Left renal cortex interstitium (tissue), 4 donors: ENCODE measurements at places on chromosomes 3 and 15. TPM values are rescaled to one million over a fixed set of nuclear protein-coding genes. Genes with fewer than 3 reads are reported as not detected.

DNA sequence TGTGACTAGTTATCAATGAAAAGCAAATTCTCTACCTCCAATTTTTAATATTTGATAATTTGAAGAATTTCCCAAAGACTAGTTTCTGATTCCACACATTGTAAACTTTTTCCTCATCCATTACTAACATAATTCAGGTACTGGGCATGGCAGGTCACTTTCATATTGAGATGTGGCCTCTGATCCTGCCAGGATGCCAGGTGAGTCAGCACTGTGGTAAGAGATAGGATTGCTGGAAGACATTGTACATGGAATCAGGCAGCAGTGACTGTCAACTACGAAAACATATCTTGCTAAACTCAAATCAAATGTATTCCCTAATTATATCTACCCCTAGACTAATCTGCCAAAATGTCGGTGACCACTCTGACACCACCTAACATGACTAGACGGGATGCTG lies 33.2 kb upstream of the POU1F1 start:
- DNase-seq = no peak

DNA sequence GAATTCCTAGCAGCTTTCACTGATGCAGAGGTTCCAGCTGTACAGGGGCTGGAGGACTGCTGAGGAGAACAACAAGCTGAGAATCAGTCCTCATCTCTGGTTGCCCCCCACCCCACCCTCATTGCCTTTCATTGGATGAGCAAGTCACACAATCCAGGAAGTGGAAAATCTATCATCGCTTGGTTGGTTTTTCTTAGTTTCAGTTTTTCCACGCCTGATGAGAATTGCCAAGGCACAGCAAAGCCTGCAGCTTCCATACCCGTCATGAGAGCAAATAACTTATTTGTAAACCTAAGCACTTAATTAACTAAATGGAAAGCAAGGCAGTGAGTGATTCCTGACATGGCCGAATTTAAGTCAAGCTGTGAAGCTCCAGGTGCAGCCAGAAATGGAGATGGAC lies 21.4 kb upstream of the LIPC start:
- DNase-seq = no peak

ITPKA gene
- polyA plus RNA-seq = 0.69 TPM

FAM107A gene
- 7.4 TPM for polyA plus RNA-seq

GRCh38 chr3:196642434-196642833 lies 2.9 kb downstream of the NRROS start:
- DNase-seq = no peak

DNA sequence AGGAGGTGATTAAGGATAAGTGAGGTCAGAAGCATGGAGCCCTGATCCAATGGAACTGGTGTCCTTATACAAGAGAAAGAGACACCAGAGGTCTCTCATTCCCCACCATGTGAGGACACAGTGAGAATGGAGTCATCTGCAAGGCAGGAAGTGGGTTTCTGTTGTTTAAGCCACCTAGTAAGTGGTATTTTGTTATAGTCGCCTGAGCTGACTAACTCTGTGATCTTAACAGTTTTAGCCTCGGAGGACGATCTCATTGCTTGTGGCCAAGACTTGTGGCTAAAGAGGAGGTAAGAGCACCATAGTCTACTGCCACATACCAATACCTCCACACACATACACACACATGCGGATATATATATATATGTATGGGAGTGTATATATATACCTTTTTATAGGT lies 73.8 kb downstream of the MCTP2 start:
- no peak for DNase-seq

DNA sequence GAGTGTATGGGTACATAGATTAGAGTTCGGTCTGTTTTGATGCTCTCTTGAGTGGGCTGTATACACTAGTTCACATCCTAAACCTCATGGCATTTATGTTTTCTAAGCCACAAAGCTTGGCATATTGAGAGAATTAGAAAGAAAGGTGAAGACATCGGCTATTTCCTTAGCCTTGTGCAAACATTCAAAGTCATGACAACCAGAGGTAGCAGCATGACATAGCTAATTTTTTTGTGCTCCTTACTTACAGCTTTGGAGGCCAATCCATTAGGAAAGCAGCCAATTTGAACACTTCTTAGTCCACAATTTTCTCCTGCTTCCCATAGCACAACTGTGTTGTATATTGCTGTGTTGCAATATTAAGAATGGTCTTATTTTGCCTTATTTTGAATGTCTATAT lies 21.5 kb upstream of the AADAC start:
- DNase-seq = no peak

MAGI1 gene
- polyA plus RNA-seq = 26.5 TPM

GRCh38 chr3:136642711-136643110 lies 109.5 kb downstream of the STAG1 start:
- DNase-seq = no peak

MUC4 gene
- 1.5 TPM for polyA plus RNA-seq

GRCh38 chr15:69734699-69735098 lies 282.1 kb downstream of the RPLP1 start:
- DNase-seq = no peak

DNA sequence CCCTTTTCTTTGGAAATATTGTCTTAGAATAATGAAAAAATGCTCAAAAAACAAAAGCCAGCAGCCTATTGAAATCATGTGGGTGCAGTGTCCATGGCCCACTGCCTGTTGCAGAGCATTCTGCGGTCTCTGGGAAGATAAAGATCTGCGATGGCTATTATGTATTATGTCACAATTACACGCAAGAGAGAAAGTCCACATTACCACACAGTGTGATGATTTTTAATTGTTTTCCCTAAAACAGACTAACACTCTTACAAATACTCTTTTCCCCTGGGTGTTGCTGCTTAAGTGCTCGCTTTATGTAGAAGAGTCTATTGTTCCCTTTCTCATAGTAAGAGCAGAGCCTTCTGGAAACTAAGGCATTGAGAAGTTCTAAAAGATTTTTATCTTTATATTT lies 32.2 kb downstream of the SSR3 start:
- no peak for DNase-seq

- DNase-seq = no peak
Measured at GRCh38 chr3:174596447-174596982, 262.6 kb upstream of the NAALADL2 start.

SLC2A2 gene
- polyA plus RNA-seq = 13.7 TPM

CCDC39 gene
- 3.4 TPM for polyA plus RNA-seq

- DNase-seq = no peak
Measured at GRCh38 chr15:41043276-41043951, 72.7 kb downstream of the INO80 start.

ERC2 gene
- polyA plus RNA-seq = 4.2 TPM

DNA sequence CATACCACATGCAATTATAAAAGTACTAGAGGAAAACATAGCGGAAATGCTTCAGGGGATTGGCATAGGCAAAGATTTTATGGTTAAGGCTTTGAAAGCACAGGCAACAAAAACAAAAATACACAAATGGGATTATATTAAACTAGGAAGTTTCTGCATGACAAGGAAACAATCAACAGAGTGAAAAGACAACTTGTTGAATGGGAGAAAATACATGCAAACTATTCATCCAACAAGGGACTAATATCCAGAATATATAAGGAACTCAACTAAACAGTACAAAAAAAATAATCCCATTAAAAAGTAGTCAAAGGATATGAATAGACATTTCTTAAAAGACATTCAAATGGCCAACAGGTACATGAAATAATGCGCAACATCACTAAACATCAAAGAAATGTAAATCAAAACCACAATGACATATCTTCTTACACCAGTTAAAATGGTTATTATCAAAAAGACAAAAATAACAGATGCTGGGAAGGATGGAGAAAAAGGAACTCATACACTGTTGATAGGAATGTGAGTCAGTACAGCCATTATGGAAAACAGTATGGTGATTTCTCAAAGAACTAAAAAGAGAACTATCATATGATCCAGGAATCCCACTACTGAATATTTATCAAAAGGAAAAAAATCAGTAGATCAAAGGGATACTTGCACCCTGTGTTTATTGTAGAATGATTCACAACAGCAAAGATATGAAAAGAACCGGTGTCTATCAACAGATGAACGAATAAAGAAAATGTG lies 39.1 kb downstream of the COPS2 start:
- no peak for DNase-seq

DNA sequence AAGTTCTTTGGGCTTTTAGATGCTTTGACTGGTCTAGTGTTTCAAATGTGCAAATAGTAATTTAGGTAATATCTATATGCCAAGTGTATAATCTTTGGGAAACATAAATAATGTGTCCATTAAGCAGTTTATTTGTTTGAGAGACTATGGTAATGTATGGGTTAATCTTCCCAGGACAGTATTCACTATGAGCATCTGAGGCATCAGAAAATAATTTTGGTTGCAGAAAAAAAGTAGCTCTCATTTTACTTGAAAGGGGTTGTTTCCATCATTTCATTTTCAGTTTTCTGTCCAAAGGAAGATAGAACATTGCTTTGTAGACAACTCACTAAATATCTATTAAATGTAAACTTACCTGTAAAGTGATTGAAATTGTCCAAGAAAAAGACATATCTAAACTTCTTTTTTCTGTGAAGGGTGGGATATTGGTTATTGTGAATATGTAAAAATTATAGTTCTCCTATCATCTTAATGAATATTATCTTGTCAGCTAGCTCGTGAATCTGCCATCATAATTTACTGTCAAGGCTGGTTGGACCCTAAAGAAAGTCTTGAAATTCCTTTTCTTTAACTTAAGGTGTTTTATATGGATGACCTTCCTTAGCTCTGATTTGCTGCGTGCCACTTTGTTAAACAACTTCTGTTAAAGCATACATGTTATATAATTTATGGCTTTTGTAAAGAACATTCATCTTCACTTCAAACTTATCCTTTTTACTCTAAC lies 108.8 kb downstream of the EPHA3 start:
- no peak for DNase-seq

PRTG gene
- polyA plus RNA-seq = 14.8 TPM

DNA sequence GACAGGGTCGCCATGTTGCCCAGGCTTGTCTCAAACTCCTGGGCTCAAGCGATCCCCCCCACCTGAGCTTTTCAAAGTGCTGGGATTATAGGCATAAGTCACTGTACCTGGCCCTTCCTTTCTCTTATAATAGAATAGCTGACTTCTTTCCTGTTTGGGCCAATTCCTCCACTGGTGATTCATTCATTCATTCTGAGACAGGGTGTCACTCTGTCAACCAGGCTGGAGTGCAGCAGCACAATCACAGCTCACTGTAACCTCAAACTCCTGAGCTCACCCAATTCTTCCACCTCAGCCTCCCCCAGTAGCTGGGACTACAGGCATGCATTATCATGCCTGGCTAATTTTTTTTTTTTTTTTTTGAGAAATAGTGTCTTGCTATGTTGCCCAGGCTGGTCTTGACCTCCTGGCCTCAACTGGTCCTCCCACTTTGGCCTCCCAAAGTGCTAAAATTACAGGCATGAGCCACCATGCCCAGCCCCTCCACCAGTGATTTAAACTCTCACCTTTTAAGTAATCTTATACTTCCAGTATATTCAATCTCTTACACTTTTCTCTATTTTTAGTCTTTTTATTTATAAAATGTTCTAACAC lies 20.9 kb downstream of the GNB4 start:
- DNase-seq = no peak

DNA sequence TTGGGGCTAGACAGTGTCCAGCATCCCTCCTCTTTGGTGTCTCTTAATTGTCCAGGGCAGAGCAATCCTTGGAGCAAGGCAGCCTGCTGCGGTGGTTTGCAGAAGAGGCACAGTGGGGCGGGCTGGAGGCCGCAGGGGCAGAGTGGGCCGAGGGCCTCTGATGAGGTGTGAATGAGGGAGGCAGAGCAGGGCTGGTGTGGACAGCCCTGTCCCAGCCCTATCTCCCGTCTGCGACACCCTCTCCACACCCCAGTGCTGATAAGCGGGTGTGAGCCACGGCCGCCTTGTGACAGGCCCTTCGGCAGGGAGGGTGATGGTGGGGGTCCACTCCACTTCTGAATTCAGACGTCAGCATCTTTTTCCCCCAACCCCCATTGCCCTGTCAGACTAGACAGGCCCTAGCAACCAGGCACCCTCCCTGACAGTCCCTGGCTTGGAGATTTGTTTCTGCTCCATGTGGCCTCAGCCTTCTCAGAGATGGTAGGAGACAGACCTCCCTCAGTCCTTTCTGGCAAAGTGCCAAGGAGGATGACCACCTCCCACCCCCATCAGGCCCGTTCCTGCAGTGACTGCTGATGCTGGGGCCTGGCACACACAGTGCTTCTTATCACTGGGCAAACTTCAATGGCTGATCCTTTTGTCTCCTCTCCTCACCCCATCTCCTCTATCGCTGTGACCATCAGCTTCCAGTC lies 37.3 kb downstream of the EXOG start:
- no peak for DNase-seq

GRCh38 chr3:72258361-72259141 lies 473.6 kb upstream of the PROK2 start:
- no peak for DNase-seq

DNA sequence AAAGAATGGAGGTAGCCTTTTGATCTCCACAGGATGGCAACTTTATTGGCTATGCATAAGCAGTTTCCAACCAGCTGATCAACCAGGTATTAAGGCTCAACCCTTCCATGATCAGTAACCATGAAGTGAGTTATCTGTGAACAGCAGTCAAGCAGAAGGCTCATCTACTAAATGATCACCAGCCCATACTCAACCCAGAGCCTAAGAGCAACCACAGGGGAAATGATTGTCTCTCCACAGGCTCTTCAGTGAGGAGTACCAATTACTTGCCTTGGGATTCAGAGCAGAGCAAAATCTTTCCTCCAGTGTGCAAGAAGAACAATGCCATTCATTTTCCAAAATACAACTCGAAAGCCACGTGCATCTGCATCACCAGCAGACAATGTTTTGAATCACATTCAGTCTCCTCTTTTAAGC lies 754.8 kb downstream of the ROBO1 start:
- no peak for DNase-seq

GRCh38 chr15:99031688-99032282 lies 24.2 kb upstream of the PGPEP1L start:
- DNase-seq = no peak

FAM219B gene
- 59.7 TPM for polyA plus RNA-seq

GJD2 gene
- polyA plus RNA-seq = not detected

- DNase-seq = no peak
Measured at GRCh38 chr15:78461171-78461888, 23.3 kb downstream of the IREB2 start.

DNA sequence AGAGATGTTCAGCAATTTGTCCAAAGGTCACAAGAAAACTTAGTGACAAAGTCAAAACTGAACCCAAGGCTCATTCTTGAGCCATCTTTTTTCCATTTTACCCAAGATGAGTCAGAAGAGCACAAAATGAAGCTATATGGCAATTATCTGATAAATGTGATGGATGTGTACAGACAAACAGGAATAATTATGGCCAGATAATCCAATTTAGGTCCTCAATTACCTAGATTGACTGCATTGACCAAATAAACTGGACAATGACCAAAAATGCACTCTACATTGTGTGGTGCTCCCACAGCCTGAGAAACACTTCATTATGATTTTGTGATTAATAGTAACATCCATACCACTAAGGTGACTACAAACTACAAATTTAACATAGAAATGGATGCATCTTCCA lies 1105.8 kb downstream of the IGSF11 start:
- DNase-seq = no peak

DNA sequence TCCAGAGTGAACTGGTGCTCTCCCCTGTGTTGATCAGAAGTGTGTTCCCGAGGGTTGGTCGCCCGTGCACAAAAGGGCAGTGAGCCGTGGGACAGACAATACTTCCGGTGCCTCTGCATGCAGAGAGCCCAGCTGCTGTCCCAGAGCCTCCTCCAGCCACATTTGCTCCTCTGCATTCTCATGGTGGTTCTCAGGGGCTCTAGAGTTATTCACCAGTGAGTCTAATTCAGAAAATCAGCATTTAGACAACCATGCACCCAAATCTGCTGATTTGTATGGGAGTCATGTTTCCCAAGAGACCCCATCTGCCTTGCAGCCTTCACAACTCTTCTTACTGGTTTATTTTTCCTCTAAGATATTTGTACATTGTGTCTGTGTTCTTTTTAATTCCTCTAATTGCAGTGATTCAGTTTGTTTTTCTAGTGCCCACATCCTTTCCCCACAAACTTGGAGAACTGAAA lies 107.0 kb upstream of the SPRED1 start:
- DNase-seq = no peak
